ENCODE measurements at places on chromosomes 4 and X. TPM values are rescaled to one million over a fixed set of nuclear protein-coding genes. Genes with fewer than 3 reads are reported as not detected.

DNA sequence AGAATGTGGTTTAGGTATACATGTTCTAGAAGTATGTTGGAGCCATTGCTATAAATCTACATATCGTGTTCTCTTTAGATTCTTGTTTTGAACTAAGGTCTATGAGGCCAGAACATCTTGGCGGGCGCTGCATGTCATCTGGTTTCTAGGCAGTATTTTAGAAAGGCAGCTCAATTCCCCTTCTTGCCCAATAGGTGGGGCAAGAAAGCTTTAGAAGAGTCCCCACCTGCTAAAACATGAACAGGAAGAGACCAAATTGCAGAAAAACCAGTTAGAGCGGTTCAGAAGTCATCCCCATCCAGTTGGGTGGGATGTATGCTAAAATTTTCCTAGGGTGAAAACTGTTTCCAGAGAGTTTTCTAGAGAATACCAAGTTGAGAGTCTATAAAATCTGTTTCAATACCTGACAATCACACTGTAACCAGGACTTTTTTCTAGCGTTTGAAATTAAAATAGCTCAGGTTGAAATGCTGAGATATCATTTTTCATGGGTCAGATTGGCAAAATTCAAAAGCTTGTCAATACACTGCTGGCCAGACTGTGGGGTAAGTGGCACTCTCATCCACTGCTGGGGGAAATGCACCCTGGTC lies 17.5 kb upstream of the SH3KBP1 start:
- DNase-seq: no peak

The SPIN4 gene
- total RNA-seq: 9.8 TPM

DNA sequence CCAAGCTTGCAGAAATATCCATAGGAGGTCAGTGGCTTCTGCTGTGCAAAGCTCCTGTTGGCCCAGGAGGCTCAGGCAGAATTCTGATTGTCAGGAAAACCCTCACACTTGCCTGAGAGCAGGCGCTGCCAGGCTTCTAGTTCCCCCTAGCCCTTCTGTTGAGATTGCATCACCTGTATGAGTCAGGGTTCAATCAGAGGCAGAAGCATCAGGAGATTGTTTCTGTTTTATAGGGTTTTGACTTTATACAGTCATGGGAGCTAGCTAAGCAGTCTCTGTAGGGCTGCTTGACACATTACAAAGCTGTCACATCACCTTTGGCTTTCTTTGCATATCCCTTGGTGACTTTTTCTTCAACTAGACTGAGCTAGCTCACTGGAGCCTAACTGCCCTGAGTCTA lies 27.8 kb downstream of the DIPK2B start:
- no peak for DNase-seq

GRCh38 chrX:103878466-103879122 lies 46.5 kb upstream of the RAB9B start:
- DNase-seq: no peak

The SLC34A2 gene
- total RNA-seq: not detected

The HERC3 gene
- 46.2 TPM for total RNA-seq

The DGAT2L6 gene
- total RNA-seq: not detected

DNA sequence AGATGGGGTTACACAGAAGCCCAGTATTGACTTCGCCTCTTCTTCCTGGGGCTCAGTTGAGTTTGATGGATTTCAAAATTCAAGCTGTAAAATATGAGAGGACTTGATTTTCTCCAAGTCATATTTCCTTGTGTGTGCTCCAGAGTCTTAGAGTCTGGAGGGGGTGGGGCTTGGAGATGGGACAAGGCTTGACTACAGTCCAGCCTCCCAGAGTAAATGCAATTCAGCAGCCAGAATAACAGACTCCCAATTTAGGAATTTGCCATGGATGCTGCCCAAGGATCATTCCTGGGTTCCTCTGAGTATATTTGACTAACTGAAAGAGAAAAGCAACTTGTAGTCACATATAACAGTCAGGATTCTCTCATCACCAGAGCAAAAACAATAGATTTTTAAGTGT lies 53.7 kb upstream of the RBPJ start:
- peak; percentile 83 for DNase-seq

The MCF2 gene
- 1.1 TPM for total RNA-seq

The KIAA1210 gene
- total RNA-seq: not detected

The CENPVL2 gene
- total RNA-seq: not detected

- DNase-seq: no peak
Measured at GRCh38 chr4:147287588-147287890, 193.4 kb upstream of the EDNRA start.

GRCh38 chr4:168549143-168549542 lies 52.3 kb downstream of the PALLD start:
- DNase-seq: no peak

The FAM236B gene
- not detected for total RNA-seq

- DNase-seq: no peak
Measured at GRCh38 chrX:50483283-50483682, 12.7 kb upstream of the DGKK start.

DNA sequence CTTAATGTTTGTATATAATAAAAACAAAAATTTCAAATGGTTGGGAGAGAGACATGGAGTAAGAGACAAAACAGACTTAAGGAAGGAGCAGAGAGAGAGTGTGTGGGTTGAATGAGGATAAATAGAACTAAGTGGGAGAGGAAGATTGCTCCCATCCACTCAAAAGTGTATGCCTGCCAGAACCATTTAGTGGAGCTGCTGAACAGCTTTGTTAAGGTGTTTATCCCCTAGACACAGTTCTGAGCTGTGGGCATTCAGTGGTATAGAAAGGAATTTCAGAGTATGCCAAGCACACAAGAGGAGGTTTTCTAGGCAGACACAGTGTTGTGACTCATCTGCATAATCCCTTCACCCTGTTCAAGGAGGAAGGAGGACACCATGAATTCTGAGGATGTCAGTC lies 508.6 kb upstream of the EPHA5 start:
- DNase-seq: no peak

DNA sequence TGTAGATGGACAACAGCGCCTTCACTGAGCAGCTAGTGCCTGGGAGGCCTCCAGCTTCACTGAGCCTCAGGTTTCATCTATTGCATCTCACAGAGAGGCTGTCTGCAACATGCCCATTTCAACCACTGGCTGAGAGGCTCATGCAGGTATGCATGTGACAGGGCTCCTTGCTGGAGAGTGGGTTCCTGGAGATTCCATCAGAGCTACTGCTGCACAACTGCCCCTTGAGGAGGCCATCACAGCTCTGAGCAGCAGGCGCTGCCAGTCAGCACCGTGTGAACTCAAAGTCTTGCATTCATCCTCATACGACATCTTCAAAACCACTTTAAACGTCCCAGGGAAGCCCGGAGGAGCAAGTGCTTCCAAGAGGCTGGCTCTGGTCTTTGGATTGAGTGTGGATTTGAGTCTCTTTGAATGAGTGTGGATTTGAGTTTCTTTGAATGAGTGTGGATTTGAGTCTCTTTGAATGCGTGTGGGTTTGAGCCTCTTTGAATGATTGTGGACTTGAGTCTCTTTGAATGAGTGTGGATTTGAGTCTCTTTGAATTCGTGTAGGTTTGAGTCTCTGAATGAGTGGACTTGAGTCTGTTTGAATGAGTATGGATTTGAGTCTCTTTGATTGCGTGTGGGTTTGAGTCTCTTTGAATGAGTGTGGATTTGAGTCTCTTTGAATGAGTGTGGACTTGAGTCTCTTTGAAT lies 8.7 kb downstream of the P2RY8 start:
- no peak for DNase-seq

DNA sequence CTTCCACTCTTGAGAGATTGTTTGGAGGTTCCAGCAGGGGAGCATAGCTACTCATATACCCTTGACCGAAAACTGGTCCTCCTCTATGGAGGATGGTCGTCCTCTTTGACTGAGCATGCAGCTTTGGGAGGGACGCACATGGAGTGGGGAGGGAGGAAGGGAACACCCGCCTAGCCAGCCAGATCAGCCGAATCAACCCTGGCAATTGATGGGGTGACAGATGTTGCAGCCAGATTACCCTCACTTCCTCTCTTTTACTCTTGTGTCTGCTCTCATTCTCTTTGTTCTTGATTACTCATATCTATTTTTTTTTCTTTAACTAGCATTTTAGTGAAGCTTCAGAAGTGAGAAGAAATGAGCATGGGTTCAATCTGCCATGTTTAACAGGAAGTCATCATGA lies 19.6 kb downstream of the MGST2 start:
- no peak for DNase-seq

DNA sequence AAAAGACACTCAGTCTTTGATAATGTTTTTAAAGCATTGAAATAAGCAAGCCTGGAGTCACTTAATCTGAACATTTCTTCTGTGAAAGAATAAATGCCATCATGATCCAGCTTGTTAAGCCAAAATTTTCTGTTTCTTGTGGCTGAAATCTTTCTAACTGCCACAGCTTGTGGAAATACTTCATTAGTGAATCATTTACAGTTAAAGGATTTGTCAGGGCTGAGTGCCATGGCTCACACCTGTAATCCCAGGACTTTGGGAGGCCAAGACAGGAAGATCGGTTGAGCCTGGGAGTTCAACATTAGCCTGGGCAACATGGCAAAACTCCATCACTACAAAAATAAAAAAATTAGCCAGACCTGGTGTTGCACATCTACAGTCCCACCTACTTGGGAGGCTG lies 93.3 kb upstream of the PDE5A start:
- DNase-seq: no peak

The ASB5 gene
- total RNA-seq: not detected

DNA sequence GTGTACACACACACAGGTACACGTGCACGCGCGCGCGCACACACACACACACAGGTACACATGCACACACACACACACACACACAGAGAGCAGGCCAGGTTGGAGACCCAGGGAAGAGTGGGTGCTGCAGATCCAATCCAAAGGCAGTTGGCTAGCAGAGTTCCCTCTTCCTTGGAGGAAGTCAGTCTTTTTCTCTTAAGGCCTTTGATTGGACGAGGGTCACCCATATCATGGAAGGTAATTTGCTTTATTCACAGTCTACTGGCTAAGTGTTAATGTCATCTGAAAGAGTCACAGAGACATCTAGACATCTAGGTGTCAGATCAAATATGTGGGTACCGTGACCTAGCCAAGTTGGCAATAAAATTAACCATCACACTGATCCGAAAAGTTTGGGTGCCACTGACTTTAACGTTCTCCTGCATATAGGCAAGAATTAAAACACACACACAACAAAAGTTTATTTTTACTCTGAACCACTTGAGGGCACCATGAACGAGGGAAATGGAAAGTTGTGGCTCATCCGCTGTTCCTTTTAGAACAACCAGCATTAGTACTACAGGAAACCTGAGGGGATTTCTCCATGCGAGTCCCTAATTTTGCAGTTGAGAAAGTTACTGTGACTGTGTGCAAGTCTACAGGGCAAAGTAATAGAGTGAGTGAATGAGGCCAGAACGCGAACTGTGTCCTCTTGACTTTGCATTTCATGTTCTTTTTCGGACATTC lies 66.0 kb upstream of the STOX2 start:
- DNase-seq: no peak

Measured in aorta (tissue), 5 donors.